ENCODE measurements at places on chromosomes 16 and 17. TPM values are rescaled to one million over a fixed set of nuclear protein-coding genes. Genes with fewer than 3 reads are reported as not detected.

DNA sequence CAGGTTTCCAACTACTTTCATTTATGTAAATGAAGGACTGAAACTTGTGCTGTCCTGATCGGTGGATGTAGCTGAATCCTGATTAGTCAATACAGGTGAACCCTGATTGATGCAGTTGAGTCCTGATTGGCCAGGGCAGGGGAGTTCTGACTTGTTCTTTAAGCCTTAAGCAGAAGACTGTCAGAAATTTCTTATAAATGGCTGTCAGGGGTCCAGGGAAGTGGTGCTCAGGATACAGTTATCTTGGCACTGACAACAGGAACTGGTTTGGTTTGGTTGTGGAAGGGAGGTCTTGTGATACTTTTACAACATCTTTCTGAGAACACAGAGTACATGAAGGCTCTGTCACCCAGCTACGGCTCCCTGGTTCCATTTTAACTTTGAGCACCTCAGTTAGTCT is 132.1 kb downstream of the KCNJ12 start:
- no peak overlapping the region for H3K4me3 ChIP-seq
- no peaks in the 10 kb centered on the region for H3K4me1 ChIP-seq
- no peak overlapping the region for H3K27ac ChIP-seq
- no peaks in the 10 kb centered on the region for H3K27me3 ChIP-seq

GRCh38 chr17:74276051-74276476 is 2.0 kb downstream of the DNAI2 start:
- no peak overlapping the region for H3K27ac ChIP-seq
- no peaks in the 10 kb centered on the region for H3K36me3 ChIP-seq
- H3K27me3 ChIP-seq: no peaks in the 10 kb centered on the region
- DNase-seq: no peak

DNA sequence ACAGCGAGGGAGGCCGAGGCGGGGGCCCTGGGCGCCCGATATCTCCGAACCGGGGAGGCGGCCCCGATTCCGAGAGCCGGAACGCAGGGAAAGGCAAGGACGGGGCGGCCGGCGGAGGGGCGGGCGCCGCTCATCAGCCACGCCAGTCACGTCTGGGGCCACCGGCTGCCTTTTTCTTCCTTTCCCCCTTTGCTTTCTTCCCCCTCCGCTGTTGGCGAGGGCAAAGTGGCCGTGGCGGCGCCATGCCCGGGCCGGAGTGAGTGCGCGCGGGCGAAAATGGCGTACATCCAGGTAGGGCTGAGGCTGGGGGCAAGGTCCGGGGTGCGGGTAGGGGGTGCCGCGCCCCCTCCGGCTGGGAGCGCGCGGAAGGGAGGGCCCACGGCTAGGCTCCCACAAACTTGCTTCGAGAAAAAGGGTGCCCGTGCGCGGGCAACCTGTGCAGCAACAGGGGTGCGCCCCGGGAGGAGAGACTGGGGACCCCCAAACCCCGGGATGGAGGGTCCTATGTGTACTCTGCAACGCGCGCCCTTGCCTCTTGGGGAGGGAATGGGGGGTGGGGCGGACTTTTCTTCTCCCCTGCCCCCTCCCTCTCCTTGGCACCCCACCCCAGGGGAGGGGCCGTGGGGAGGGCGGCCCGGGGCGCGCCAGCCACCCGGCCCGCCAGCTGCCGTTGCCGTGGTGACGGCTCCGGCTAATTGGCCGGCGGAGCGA is 486 bp downstream of the SYT17 start:
- no peaks in the 10 kb centered on the region for H3K36me3 ChIP-seq
- DNase-seq: peak; percentile 42
- H3K4me3 ChIP-seq: peak overlapping the region; percentile 76
- H3K4me1 ChIP-seq: peaks cover 4% of the 10 kb centered on the region
- no peaks in the 10 kb centered on the region for H3K27me3 ChIP-seq

BMERB1 gene
- 51.1 TPM for total RNA-seq

KRT13 gene
- total RNA-seq: 62.7 TPM

DNA sequence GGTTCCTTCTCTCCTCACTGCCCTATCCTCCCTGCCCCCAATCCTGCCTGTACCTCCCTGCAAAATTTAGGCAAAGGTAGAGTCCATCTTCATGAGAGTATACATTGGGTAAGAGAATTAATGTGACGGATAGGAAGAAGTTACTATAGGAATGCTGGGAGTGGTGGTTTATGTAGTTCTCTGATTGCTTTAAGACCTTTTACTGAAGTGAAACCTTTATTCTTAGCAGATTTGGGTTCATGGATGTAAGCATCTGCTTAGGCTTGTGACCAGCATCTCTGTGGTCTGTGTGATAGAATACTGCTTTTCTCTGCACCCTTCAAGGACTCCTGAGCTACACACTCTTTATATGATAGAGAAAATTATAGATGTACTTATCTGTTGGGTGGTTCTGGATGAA is 127.3 kb downstream of the PRKCA start:
- H3K36me3 ChIP-seq: no peaks in the 10 kb centered on the region
- H3K4me1 ChIP-seq: no peaks in the 10 kb centered on the region
- DNase-seq: no peak

GRCh38 chr17:17935321-17936271 is 36.6 kb downstream of the TOM1L2 start:
- H3K27ac ChIP-seq: no peak overlapping the region
- H3K4me1 ChIP-seq: peaks cover 9% of the 10 kb centered on the region
- no peak for DNase-seq
- no peaks in the 10 kb centered on the region for H3K27me3 ChIP-seq
- H3K36me3 ChIP-seq: no peaks in the 10 kb centered on the region
- H3K4me3 ChIP-seq: no peak overlapping the region

DNA sequence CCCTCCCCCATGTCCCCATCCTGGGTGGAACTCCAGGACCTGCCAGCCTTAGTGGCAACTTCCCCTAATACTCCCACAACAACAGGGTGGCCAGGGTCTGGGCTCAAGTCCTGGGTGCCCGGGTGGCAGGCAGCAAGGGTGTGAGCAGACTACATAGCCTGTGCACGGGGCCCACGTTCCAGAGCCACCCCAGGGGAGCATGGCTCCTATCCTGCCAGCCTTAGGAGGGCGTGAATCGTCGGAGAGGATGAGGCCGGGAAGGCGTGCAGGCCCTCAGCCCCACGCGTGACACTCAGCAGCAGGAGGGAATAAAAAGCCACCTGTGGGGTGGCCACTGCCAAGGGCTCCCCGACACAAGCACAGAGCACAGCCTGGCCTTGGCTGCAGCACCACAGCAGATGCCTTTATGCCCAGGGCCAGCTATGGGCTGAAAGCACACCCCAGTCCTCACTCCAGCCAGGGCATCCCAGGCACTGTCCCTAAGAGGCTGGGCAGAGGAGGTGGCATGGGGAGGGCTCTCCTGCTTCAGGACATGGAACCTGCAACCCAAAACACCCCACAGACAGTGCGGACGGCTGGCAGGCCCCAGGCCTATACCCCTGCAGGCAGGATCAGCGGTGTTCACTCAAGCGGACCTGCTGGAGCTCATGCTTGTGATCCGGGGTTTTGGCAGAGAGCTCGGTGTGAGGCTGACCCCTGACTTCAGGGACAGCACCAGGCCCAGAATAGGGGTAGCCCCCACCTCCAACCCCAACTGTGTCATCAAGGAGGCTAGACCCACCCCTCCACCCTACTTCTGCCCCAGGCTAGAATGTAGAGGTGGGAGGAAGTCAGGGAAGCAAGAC is 2.7 kb downstream of the BCAR1 start:
- peaks cover 38% of the 10 kb centered on the region for H3K4me1 ChIP-seq
- H3K4me3 ChIP-seq: no peak overlapping the region
- no peaks in the 10 kb centered on the region for H3K36me3 ChIP-seq
- no peak for DNase-seq
- H3K27ac ChIP-seq: no peak overlapping the region

DNA sequence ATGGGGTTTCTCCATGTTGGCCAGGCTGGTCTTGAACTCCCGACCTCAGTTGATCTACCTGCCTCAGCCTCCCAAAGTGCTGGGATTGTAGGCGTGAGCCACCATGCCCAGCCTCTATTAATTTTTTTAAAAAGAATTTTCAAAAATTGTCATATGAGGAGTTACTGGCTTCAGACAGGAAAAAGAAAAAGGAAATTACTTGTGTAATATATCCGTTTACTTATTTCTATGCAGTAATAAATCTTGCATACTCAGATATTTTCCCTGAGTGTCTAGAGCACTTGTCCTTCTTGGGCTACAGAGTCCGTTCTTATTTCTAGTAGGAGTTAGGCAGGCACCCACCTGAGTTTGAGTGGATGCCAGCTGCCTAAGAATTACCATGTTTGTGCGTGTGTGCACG is 85.8 kb downstream of the VMP1 start:
- H3K4me1 ChIP-seq: no peaks in the 10 kb centered on the region
- H3K27me3 ChIP-seq: no peaks in the 10 kb centered on the region
- H3K27ac ChIP-seq: no peak overlapping the region
- no peak overlapping the region for H3K4me3 ChIP-seq
- no peak for DNase-seq

TMEM106A gene
- total RNA-seq: 2.6 TPM

BIRC5 gene
- total RNA-seq: 4.6 TPM

NOG gene
- 1.3 TPM for total RNA-seq

PDIA2 gene
- not detected for total RNA-seq

SDR42E2 gene
- not detected for total RNA-seq

KRTAP9-4 gene
- total RNA-seq: not detected

GPRC5C gene
- total RNA-seq: 186 TPM

GRCh38 chr16:81410643-81411293 is 33.8 kb upstream of the CMIP start:
- DNase-seq: no peak
- no peaks in the 10 kb centered on the region for H3K4me1 ChIP-seq
- no peak overlapping the region for H3K27ac ChIP-seq
- no peaks in the 10 kb centered on the region for H3K27me3 ChIP-seq
- no peaks in the 10 kb centered on the region for H3K36me3 ChIP-seq
- no peak overlapping the region for H3K4me3 ChIP-seq

DNA sequence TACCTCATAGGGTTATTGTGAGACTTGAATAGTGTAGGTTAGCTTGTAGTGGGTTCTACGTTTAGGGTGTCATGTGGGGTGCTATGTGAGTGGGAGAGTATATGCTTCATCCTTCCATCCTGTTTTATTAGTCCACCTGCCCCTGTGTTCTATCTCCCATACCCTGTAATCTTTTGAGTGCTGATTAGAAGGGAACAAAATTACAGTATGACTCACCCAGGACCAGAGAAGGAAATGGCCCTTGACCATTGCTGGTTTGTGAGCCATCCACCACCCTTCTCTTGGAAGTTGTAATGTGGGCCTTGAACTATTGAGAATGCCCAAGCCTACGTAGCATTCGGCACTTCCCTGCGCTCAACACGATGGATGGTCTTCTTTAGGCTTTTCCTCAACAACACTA is 17.1 kb downstream of the SAP30BP start:
- H3K4me1 ChIP-seq: peaks cover 17% of the 10 kb centered on the region
- H3K27me3 ChIP-seq: no peaks in the 10 kb centered on the region
- H3K27ac ChIP-seq: peak overlapping the region; percentile 41
- no peaks in the 10 kb centered on the region for H3K36me3 ChIP-seq
- DNase-seq: no peak
- no peak overlapping the region for H3K4me3 ChIP-seq

DNA sequence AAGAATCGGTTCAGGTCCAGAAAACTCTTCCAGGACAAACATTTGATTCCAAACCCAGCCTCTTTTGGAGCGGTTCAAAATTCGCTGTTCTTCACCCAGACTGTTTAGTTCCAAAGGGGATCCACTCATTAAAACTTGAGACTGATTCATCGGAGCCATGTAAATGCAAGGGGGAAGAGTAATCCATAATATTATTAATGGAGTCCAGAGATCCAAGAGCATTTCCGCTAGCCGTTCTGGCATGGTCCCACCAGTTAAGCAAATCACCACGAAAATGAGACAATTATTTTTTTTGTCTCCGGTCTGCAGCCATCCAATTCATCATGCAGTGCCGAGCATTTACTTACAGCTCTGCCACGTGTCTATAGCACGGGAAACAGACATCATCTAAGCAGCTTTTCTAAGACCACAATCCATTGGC is 15.1 kb downstream of the CDH8 start:
- H3K36me3 ChIP-seq: no peaks in the 10 kb centered on the region
- no peak overlapping the region for H3K4me3 ChIP-seq
- DNase-seq: no peak
- no peaks in the 10 kb centered on the region for H3K4me1 ChIP-seq
- no peaks in the 10 kb centered on the region for H3K27me3 ChIP-seq

DNA sequence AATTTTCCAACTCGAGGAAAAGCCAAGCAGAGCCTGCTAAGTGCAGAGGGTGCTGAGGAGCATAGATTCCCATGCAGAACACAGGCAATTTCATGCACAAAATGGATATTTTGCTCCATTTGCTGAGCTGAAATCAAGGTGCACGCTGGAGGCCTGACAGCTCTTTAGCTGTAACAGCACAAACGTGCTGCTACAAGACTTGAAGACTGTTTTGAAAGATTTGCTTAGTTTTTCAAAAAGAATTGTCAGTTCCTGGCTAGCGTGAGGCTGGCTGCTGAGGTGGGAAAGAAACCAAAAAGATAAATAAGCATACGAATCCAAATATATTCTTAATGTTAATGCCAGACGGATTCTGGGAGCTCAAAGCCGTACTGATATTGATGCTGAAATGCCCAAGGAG is 309.0 kb upstream of the MAF start:
- no peak for DNase-seq
- no peak overlapping the region for H3K4me3 ChIP-seq
- no peaks in the 10 kb centered on the region for H3K36me3 ChIP-seq
- H3K27me3 ChIP-seq: no peaks in the 10 kb centered on the region
- H3K4me1 ChIP-seq: no peaks in the 10 kb centered on the region
- H3K27ac ChIP-seq: no peak overlapping the region

DNA sequence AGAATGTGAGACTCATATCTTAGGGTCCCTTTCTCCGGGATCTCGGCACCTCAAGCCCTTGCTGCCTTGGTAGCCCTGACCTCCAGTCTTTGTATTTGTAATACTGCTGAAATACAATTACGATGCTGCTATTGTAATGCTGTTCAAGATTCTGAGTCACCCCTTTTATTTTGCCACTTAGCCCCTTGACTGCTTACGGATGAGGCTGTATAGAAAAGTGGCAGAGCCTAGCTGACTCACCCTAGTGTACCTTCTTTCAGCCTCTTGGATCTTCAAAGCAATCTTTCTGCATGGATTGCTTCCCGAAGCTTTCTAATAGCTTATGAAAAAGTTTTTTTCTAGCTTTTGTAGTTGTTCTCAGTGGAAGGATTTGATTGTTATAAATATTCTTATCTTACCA is 187.9 kb downstream of the KCNJ2 start:
- DNase-seq: no peak
- H3K27me3 ChIP-seq: no peaks in the 10 kb centered on the region
- no peaks in the 10 kb centered on the region for H3K4me1 ChIP-seq
- H3K27ac ChIP-seq: no peak overlapping the region
- no peaks in the 10 kb centered on the region for H3K36me3 ChIP-seq

All from prostate gland (tissue), 2 donors.